Skeletal muscle cell (primary cell): ENCODE measurements at places on chromosomes 13 and 19.

DNA sequence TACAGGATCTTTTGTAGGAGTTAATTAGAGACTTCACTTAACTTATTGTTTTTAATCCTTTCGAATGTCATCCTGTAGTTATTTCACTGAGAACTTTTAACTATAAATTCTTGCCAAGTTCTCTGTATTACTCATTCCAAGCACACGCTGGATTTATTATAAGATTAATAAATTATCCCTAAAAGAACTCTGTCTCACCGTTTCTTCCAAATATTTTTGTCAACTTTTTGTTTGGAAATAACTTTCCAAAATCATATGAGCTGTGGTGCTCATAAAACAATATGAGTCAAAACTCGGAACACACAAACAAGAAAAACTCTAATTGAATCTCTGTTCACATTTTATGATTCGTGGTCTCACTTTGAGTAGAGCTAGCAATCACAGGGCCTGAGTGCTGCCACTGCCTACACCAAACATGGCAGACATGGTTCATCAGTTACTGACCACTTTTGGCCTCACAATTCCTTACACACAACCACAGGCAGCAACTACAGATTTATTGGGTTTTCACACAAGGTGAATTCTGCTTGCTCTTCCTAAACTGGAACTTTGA lies 412.0 kb downstream of the FGF14 start:
- DNase-seq = no peak

DNA sequence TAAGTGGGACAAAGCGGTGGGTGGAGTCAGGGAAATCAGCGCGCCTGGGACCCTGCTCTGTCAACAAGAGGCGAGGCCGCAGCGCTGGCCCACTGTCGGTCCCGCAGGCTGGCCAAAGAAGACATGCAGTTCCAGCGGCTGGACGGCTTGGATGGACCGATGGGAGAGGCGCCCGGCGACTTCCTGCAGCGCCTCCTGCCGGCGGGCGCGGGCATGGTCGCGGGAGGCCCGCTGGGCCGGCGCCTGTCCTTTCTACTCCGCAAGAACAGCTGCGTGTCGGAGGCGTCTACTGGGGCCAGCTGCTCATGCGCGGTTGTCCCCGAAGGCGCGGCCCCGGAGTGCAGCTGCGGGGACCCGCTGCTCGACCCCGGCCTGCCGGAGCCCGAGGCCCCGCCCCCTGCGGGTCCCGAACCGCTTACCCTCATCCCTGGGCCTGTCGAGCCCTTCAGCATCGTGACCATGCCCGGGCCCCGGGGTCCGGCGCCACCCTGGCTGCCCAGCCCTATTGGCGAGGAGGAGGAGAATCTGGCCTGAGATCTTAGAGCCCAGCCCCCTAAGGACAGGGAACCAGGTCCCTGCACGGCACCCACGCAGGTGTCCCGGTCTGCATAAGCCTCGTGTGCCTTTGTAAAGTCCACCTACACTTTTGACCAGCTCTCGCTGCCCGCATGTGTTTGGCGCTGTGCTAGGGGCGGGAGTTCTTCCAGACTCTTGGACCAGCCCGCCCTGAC lies 6.1 kb downstream of the BEST2 start:
- no peak for DNase-seq

GRCh38 chr13:80560609-80561008 lies 219.7 kb upstream of the SPRY2 start:
- DNase-seq = no peak

- DNase-seq = peak; percentile 13
Observed at GRCh38 chr13:59424661-59425060, 739.1 kb downstream of the DIAPH3 start.

- no peak for DNase-seq
Observed at GRCh38 chr19:19406878-19407632, 1.6 kb downstream of the GATAD2A start.

DNA sequence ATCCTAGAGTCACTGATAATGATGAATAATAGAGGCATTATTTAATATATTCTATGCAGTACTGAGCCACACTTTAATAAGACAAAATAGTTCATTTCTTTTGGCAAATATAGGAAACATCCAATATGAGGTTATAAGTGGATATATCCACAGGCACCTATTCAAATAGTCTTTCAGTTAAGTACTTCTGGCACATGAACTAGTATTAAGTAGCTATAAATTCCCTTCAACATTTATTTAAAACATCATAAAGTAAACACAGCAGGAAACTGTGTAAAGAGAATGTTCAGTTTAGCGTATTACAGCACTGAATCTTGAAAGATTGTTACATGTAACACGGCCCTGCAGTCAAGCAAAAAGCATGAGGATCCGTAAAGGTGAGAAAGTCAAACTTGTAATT lies 463.3 kb upstream of the KLF12 start:
- no peak for DNase-seq
